Activated CD8-positive, alpha-beta memory T cell treated with anti-CD3 and anti-CD28 coated beads, Interleukin-2, amount 50 U/mL, for 48 hours (primary cell): ENCODE measurements at places on chromosomes 11 and 22.

GRCh38 chr11:57792870-57793269 lies 31.3 kb downstream of the CTNND1 start:
- no peak for DNase-seq

GRCh38 chr11:43942662-43943371 lies 380 bp downstream of the C11orf96 start:
- peak; percentile 61 for DNase-seq

- DNase-seq: no peak
These were observed 13.5 kb downstream of the TSKU start for GRCh38 chr11:76796511-76797198.

DNA sequence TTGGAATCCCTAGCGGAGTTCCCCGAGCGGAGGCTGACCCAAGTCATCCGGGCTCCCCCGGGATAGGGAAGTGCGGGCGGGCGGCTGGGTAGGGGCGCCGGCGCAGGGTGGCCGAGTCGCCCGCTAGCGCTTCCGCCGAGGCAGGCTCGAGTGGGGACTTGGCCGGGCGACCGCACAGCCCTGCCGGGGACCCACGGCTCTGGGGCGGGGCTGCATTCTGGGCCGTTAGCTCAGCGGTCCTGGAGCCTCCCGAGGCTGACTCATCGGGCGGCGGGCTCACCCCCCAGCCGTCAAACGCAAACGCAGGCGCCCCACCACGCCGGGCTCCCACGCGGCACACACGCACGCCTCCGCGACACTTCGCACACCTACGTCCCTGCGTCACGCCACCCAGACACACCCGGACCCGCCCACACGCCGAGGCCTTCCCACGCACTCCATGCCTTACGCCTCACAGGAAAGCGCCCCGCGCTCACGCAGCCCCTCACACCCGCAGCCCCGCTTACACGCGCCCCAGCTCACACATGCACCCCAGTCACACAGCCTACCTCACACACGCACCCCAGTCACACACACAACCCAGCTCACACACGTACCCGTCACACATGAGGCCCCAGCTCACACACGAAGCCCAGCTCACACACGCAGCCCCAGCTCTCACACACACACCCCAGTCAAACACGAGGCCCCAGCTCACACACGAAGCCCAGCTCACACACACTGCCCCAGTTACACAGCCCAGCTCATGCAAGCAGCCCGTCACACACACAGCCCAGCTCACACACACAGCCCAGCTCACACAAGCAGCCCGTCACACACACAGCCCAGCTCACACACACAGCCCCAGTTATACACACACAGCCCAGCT lies 1.2 kb downstream of the PHLDB1 start:
- peak; percentile 78 for DNase-seq

GRCh38 chr22:49155770-49156580 lies 671.7 kb downstream of the BRD1 start:
- no peak for DNase-seq

- no peak for DNase-seq
These were observed 81.5 kb upstream of the TP53AIP1 start for GRCh38 chr11:129023968-129024676.
